ENCODE measurements at places on chromosomes 6 and 20. TPM values are rescaled to one million over a fixed set of nuclear protein-coding genes. Genes with fewer than 3 reads are reported as not detected.

Gene BPIFB2
- not detected for total RNA-seq

Gene BACH2
- 11.9 TPM for total RNA-seq

Gene TBXT
- total RNA-seq, result not detected

Gene SIRPD
- total RNA-seq, result 0.39 TPM

Gene SLC17A2
- not detected for total RNA-seq
